ENCODE measurements at places on chromosomes 1 and 21. TPM values are rescaled to one million over a fixed set of nuclear protein-coding genes. Genes with fewer than 3 reads are reported as not detected.

The EPHB2 gene
- 0.17 TPM for total RNA-seq

The MLLT11 gene
- 1.1 TPM for total RNA-seq

The FASLG gene
- not detected for total RNA-seq

DNA sequence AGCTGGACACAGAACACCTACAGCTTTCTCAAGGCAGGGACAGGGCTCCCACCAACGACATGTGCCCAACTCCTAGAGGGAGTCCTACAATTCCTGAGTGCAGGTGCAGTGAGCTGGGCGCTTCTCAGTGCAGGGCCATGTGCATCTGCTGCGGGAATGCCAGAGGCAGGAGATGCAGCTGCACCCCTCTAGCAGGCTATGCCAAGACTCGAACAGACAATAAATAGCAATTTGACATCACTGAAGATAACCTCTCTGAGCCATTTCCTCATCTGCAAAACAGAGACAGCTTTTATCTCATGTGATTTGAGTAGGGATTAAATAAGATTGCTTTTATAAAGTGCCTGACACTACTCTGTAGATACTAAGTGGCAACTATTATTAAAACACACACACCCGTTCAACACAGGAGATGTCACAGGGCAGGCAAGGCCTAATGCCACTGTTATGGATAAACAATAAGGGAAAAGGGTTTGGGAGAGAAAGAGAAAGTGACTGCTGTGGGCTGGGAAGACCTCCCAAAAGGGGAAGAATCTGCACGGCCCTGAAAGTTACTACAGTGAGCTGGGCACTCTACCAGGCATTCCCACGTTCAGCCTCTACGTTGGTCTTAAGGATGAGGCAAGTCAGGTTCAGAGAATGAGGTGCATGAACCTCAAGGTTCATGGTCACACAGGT is 5.7 kb downstream of the SLC9A1 start:
- no peak overlapping the region for H3K4me3 ChIP-seq
- no peak for DNase-seq
- no peaks in the 10 kb centered on the region for H3K36me3 ChIP-seq
- no peaks in the 10 kb centered on the region for H3K27me3 ChIP-seq

DNA sequence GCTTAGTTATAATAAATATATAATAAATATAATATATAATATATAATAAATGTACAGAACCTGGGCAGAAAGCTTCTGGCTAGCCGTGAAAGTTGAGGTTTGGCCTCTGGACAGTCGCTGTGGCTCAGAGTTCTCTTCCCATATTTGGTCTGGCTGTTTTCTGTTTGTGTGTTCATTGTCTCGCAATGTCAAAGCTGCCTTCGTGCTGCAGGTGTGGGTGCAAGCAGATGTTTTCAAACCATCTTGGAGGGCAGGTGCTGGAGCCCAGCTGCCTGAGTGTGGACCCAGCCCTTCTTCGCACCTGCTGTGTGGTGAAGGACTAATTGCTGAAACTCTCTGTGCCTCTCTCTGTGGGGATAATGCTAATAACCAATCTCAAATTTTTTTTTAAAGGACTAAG is 3.6 kb upstream of the CSTB start:
- H3K27me3 ChIP-seq: no peaks in the 10 kb centered on the region
- H3K4me3 ChIP-seq: no peak overlapping the region
- peaks cover 14% of the 10 kb centered on the region for H3K4me1 ChIP-seq
- DNase-seq: no peak

GRCh38 chr1:228544021-228544850 is 57.1 kb downstream of the RNF187 start:
- no peaks in the 10 kb centered on the region for H3K36me3 ChIP-seq
- H3K4me1 ChIP-seq: no peaks in the 10 kb centered on the region
- no peaks in the 10 kb centered on the region for H3K27me3 ChIP-seq
- DNase-seq: no peak
- H3K4me3 ChIP-seq: no peak overlapping the region

- H3K36me3 ChIP-seq: no peaks in the 10 kb centered on the region
- no peaks in the 10 kb centered on the region for H3K27me3 ChIP-seq
- DNase-seq: no peak
- H3K4me3 ChIP-seq: no peak overlapping the region
- no peak overlapping the region for H3K27ac ChIP-seq
- no peaks in the 10 kb centered on the region for H3K4me1 ChIP-seq
These were observed 2.3 kb downstream of the DPT start for GRCh38 chr1:168726719-168727118.

- H3K27me3 ChIP-seq: no peaks in the 10 kb centered on the region
- no peaks in the 10 kb centered on the region for H3K36me3 ChIP-seq
- no peak overlapping the region for H3K27ac ChIP-seq
- H3K4me3 ChIP-seq: no peak overlapping the region
- peaks cover 39% of the 10 kb centered on the region for H3K4me1 ChIP-seq
These were observed 33.6 kb upstream of the THEM4 start for GRCh38 chr1:151942882-151943281.

All from B cell (primary cell).